RPMI7951 (cell line): ENCODE measurements at places on chromosomes 16 and 17. TPM values are rescaled to one million over a fixed set of nuclear protein-coding genes. Genes with fewer than 3 reads are reported as not detected.

The KRTAP2-2 gene
- total RNA-seq, result not detected in 2 replicates

The METTL16 gene
- total RNA-seq, result 19.1 and 23.3 TPM in 2 replicates

The PRRT2 gene
- total RNA-seq, result 1.7 and 2.5 TPM in 2 replicates

The NETO2 gene
- 265 and 331 TPM in 2 replicates for total RNA-seq

The PPL gene
- total RNA-seq, result 0.12 and 0.20 TPM in 2 replicates

The ADPRM gene
- 6.0 and 8.9 TPM in 2 replicates for total RNA-seq

The PLXDC1 gene
- 1.4 and 4.2 TPM in 2 replicates for total RNA-seq

The ZNF778 gene
- 8.1 and 9.9 TPM in 2 replicates for total RNA-seq

- DNase-seq, result no peak
These were observed 661 bp downstream of the LRRC3C start for GRCh38 chr17:39927929-39928857.

- DNase-seq, result no peak
These were observed 4.0 kb upstream of the SCRN2 start for GRCh38 chr17:47844814-47845715.

GRCh38 chr17:40107522-40108174, 7.3 kb upstream of the NR1D1 start:
- DNase-seq, result no peak

DNA sequence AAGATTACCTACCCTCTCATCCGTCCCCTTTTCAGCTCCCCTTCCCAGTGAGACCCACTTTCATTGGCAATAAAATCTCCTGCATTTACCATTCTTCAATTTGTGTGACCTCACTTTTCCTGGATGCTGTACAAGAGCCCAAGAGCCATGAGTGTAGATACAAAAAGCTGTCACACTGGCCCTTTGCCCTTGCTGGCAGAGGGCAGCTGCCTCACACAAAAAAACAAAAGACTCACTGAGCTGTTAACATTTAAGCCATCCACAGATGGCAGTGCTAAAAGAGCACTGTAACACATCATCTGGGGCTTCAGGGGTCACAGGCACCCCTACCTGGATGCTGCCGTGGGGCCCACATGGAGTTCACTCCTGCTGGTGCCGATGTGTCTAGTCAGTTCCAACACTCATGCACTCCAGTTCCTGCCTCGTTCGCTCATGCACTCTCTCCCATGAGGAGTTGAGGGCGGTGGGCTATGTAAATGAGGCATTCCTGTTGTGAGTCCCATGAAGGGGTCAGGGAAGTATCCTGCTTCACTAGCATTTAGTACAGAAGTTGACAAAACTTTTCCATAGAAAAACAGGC, 123.1 kb downstream of the CA10 start:
- DNase-seq, result no peak

DNA sequence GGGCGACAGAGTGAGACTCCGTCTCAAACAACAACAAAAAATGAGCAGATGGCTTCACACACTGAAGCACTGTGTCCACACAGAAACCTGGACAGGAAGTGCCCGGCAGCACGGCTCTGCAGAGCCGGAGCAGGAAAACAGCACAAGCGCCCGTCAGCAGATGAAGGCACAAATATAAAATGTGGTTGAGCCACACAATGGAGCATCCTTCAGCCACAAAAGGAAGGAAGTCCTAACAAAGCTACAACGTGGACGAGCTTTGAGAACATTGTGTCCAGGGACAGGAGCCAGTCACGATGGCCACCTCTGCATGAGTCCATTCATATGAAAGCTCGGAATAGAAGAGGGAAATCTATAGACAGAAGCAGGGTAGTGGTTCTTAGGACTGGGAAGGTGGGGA, 15.7 kb downstream of the RHBDF2 start:
- no peak for DNase-seq

GRCh38 chr17:81200695-81201580, 21.8 kb downstream of the CEP131 start:
- peak; percentile 40 for DNase-seq

- DNase-seq, result no peak
These were observed 149.2 kb downstream of the NPIPB5 start for GRCh38 chr16:22659933-22660332.

DNA sequence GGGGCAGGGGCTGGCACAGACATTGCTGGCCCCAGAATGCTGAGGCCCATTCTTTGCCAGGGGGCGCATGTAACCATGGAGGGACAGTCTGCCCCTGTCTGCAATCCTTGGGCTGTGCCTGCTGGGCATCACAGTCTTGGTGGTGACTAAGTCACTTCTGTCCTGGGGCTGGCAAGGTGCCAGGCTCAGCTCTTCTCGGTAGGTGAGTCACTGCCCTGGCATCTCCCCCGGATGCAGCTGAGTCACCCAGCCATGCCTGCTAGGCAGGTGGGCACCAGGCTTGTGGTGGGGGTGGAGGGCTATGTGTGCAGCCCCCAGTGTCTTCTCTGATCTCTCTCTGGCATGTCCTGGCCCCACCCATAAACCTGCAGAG, 5.6 kb downstream of the RARA start:
- DNase-seq, result peak; percentile 95

GRCh38 chr17:36650096-36650775, 48.9 kb downstream of the MRM1 start:
- DNase-seq, result no peak

DNA sequence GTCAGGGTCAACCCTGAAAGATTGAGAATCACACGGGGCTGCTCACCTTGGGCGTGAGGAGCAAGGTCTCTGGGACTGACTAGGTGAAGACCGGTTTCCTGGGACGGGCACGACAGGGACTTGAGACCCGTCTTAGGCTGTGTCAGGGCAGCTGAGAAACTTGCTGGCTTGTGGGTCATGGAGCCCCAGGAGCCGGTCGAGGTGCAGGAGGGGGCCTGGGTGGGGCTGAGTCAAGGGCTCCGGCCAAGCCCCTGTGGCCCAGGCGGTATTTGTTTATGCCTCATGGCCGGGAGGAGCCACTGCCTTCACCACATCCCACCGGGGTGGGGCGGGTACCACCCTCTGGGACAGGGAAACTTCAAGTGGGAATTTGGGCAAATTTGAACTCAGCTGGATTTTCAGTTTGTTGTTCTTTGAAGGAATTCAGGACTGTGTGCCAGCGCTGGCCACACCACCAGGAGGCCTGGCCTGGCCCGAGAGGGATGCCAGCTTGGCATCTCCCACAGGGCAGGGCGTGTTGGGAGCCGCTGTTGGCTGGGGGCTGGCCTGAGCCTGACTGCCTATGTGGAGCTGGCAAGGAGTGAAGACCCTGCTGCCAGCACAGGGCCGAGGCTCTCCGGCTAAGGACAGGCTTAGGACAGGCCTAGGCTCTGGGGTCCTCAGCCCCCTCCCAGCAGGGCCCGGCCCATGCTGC, 116.1 kb downstream of the METRNL start:
- DNase-seq, result peak; percentile 91

DNA sequence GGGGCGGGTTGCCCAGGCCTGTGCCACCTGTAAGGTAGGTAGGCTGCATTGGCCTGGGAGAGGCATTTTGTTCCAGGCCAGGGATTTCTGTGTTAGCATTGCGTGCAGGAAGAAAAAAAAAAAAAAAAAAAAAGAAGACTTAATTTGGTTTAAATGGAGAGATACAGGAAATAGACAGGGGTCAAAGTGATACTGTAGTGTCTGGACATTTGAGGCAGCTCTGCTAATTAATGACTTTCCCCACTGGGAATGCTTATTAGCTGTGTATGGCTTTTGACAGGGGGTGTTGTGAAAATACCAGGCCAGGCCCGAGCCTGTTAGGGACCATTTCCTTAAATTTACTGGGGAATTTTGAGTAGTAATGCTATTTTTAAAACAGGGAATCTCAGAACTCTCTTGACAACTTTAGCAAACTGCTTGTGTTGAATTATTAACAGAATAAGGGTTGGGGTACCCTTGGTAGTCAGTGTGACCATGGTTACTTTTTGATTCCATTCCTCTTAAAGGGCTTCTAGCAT, 1.0 kb downstream of the MAP2K4 start:
- no peak for DNase-seq

DNA sequence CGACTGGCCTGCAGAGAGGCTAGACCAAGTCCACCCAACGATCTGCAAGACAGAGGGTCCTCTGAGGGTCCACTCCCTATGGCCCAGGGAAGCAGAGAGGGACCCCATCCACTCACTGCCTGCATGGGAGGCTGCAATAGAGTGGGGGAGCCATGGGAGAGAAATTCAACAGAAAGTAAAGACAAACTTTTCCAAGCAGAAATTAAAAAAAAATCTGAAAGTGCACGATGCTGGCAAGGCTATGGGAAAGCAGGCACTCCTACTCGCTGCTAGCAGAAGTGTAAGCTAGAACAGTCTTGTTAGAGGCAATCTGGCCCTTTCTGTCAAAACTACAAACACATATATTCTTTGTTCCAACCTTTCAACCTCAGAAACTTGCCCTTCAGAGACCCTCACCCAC, 85.4 kb downstream of the GAS7 start:
- DNase-seq, result no peak

- no peak for DNase-seq
These were observed 31.3 kb downstream of the ENGASE start for GRCh38 chr17:79105937-79106336.

DNA sequence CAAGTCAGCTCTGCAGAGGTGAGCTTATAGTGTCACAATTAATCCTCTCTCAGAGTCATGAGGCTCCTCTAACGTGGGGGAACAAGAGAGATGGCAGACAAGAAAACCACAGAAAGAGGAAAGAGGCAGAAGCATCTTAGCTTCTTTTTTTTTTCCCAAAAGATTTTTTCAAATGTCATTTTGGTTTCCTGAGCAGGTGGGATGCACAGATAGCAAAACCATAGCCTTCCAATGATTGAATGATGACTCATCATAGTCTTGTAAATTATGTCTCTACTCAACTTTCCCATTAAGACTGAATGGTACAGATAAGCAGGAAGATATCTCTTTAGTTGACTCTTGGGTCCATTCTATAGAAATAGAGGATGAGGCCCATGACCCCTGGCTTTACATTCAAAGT, 162.8 kb upstream of the ZFHX3 start:
- no peak for DNase-seq

DNA sequence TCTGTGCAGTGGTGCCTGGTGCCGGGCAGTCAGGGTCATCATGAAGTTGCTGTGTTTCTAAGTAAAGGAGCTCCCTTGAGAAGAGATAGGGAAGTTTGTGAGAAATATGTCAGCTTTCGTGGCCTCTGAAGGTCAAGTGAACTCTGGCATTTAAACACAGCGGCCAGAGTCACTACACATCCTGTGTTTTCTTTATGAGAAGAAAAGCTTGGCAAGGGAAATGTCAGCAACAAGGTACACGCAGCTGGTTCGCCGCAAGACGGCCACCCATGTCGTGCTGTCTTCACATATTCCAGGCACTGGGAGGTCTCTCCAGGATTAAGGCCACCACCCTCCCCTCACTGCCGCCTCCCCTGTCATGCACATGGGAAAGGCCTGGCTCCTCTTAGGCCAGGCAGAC, 33.2 kb upstream of the PEMT start:
- DNase-seq, result no peak

- no peak for DNase-seq
These were observed 4.7 kb downstream of the ZDHHC7 start for GRCh38 chr16:85006639-85007038.

GRCh38 chr17:50423553-50424159, 2.4 kb upstream of the ACSF2 start:
- DNase-seq, result peak; percentile 90

GRCh38 chr17:52201767-52202519, 43.4 kb upstream of the CA10 start:
- no peak for DNase-seq
